ENCODE measurements at places on chromosomes 1 and 21. TPM values are rescaled to one million over a fixed set of nuclear protein-coding genes. Genes with fewer than 3 reads are reported as not detected.
A peak's percentile ranks its signal among the peaks of the same experiment; 100 is the strongest.

Gene UBXN10
- total RNA-seq = not detected

Gene LCE1E
- not detected for total RNA-seq

Gene NTNG1
- not detected for total RNA-seq

Gene MARK1
- 6.0 TPM for total RNA-seq

Gene RIPK4
- not detected for total RNA-seq

Gene PLOD1
- 260 TPM for total RNA-seq

Gene LCE3D
- not detected for total RNA-seq

DNA sequence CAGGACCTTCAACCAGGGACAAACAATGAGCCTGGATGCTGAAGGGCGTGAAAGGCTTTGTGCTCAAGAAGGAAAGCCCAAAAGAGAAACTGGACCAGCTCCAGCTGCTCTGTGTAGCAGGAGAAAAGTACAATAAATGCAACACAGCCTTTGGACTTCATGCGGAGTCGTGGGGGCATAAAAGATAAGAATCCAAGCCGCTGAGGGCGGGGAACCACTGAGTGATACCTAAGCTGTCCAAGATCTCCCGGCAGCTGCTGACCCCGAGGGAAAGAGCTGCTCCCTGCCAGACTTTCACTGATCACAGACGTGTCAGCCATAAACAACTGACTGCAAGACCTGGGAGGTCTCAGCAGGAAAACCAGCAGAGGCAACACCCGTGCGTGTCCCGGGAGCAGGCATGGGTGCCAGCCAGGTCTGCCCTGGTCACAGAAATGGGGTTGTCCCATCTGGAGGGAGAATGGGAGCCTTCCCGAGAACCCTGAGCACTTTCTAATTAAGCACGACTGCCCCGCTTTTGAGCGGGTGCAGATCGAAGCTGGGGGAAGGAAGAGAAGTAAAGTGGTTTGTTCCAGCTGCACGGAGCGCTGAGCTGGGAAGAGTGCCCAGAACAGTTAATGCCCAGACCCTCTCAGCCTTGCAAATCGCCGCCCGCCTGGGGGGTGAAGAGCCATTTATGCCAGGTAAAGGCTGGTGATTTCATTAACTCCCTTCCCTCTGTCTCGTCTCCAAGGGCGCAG lies 68.3 kb upstream of the TARDBP start:
- peak; percentile 55 for DNase-seq

GRCh38 chr1:241171991-241172390 lies 185.0 kb downstream of the RGS7 start:
- DNase-seq = no peak

- DNase-seq = no peak
Observed at GRCh38 chr1:211813590-211813989, 17.0 kb downstream of the LPGAT1 start.

- DNase-seq = no peak
Observed at GRCh38 chr1:47323599-47324031, 9.7 kb upstream of the STIL start.

DNA sequence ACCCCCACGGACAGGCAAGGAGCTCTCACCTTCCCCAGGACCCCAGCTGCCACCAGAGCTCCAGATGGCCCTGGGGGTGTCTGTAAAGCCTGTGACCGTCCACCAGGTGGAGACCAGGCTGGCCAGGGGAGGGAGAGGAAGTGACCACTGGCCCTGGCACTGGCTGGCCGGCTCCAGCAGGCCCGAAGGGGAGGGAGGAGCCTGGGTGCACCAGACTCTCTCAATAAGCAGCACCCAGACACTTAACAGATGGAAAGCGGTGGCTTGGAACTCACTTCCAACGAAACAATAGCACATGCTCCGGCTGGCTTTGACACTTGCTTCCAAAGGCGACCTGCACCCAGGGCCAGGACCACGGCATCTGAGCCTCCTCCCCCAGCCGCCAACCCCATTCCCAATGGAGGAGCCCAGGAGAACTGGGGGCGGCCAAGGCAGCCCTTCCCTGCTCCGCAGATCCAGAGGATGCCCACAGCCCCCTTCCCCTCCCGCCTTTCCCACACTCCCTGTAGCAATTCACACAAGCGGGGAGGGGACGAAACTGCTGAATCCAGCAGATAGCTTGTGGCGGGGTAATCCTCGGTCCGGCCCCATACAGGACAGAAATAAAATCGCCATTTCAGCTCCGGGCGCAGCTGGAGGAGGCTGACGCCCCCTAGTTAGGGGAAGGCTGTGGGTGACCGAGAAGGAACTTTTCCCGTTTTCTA lies 742 bp upstream of the PDE9A start:
- DNase-seq = peak; percentile 52

DNA sequence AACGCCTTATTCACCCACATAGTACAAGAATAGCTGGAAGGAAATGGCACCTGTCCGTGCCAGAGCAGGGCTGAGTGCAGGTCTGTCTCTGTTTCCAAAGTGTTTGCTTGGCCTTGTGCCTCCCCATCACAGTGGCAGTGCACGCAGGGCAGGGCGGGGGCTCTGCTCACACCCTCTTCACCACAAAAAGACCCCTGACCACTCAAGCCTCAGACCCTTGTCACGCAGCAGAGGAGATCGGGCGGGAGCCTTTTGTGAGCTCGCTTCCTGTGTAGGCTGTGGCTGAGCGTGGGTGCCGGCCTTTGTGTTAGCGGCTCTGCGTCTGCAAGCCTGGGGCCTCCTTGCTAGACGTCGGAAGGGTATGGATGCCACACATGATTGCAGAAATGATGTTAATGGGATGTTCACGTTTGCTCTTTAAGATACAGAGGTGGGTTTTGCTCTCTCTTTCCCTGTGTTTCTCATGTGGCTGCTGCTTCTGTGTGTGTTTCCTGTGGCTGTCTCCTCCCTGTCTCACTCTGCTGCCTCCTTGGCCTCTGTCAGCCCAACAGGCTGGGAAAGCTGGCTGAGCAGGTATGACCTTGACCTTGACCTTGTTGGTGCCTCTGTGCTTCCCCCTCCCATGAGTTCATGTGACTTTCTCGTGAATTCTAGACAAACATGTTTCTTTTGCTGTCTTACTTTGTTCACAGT lies 45.4 kb downstream of the S100B start:
- DNase-seq = peak; percentile 58

DNA sequence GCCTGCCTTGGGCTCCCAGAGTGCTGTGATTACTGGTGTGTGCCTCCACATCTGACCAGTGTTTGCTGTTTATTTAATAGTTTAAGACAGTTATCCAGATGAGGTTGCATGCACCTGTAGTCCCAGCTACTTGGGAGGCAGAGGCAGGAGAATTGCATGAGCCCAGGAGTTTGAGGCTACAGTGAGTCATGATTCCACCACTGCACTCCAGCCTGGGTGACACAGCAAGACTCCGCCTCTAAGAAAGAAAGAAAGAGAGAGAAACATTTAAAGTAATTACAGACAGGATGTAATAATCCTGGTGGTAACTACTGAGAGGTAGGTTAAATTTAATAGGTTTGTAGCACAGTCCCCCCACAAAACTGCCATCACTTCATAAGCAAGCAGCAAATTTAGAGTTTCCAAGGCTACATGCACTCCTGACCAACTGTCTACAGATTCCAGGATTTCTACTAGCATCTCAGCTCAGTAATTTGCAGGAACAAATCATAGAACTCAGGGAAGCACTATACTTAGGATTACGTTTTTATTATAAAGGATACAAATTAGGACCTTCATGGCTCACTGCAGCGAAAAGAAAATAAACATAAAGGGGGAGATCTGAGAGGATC lies 89.6 kb downstream of the PKN2 start:
- DNase-seq = no peak

DNA sequence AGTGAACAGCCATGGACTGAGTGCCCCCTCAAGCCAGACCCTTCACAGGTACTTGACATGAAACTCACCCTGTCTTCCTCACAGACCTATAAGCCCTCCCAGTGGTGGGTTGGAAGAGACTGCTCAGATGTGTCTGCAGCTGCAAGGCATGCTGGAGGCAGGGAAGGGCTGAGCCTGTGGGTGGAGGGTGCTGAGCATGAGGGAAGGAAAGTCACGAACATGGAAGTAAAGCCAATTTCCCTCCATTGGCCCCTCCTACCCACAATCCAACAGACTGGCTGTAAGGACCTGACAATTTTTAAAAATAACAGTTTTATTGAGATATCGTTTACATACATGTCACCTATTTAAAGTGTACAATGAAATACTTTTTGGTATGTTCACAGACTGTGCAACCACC lies 44.1 kb downstream of the RCSD1 start:
- DNase-seq = no peak

GRCh38 chr1:23759277-23759676 lies 16.0 kb downstream of the ELOA start:
- no peak for DNase-seq

DNA sequence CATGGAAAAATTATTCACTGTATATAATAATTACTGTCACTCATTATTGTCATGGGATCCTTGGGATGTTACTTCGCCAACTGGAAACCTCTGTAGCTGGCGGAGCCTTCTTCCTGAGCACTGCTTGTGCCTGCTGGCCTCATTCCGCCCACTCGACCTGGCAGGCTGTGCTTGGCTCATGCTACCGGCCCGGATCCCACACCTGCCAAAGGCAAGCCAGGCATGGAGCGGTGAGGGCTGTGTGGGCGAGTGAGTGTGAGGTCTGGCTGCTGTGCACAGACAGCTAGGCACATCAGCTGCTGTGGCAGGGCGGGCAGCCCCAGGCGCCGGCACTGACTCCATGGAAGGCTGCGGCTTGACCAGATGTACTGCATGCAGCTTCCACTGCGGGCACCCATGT lies 78.4 kb downstream of the DISP1 start:
- no peak for DNase-seq

DNA sequence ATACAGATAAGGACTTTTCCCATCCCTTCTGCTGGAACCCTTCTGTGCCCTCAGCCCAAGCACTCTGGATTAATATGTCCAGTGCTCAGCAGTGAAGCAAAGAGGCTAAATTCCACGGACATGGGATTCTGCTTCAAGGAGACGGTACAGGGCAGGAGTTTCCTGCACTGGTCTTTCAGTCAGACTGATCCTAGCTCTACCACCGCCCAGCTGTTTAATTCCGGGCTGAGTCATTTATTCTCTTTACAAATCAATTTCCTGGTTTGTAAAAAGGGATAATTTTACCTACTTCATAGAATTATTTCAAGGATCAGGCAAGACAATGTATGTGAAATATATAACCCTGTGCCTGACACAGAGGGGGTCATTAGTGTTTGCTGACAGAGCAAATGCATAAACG lies 41.6 kb upstream of the NRDC start:
- DNase-seq = peak; percentile 17

DNA sequence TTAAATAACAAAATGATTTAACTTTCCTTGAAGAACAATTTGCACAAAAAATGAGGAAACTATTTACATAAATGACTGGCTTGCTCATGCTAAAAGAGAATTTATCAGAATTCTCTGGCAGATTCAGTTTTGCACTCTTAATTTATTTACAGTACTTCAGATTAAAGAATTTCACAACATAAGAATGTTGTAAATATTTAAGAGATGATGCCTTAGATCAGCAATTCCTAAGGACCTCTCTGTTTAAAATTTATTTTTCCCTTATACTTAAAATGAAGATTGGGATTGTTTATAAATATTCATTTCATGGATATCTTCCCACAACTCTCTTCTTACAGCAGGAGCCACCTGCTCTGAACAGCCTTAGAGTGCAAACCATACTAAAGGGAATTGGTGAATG lies 120.8 kb downstream of the OLFM3 start:
- DNase-seq = no peak

GRCh38 chr1:183472488-183473216 lies at the start of gene SMG7:
Gene SMG7, plus strand, starts transcription at chr1:183472499. Its CDS starts 122 bp downstream, at chr1:183472621.
- no peak for DNase-seq

DNA sequence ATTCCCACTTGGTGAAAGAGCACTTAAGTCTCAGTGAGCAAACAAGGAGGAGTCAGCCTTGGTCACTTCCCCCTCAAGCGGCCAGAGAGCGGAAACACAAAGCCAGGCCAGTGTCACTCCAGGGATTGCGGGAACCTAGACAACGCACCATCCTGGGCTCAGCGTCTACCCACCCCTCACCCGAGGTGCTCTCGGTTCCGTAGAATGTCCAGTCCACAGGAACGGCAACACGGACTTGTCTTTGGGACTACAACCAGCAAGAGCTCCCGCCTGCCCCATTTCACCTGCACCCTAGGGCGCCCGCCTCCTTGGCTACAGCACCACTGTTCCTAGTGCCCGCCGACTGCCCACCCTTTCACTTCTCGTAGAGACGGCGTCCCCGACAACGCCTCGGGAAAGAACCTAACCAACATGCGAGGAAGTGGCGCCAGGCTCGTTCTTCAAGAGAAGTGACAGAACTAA lies 509 bp downstream of the GDAP2 start:
- peak; percentile 70 for DNase-seq

- no peak for DNase-seq
Observed at GRCh38 chr1:230957580-230957989, 21.1 kb downstream of the TTC13 start.

DNA sequence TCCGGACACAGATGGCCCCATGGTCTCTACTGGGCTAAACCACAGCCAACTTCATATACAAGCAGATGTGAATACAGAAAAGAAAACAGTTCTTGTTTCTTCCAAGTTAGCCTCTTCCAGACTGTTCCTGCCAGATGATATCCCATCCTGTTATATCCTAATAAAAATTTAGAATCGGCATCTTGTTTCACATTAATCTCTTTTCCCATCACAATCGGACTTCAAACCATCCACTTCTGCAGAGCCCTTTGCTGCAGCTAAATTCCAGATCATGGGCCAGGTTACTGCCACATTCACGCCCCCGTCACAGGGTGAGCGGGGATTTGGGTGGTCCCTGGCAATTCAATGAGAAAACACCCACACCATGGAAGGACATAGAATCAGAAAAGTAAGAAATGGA lies 57.2 kb downstream of the NPHP4 start:
- DNase-seq = no peak

- DNase-seq = no peak
Observed at GRCh38 chr21:43308101-43308814, 118.7 kb downstream of the SIK1 start.

GRCh38 chr1:165454091-165454610 lies 9.2 kb upstream of the RXRG start:
- DNase-seq = no peak

DNA sequence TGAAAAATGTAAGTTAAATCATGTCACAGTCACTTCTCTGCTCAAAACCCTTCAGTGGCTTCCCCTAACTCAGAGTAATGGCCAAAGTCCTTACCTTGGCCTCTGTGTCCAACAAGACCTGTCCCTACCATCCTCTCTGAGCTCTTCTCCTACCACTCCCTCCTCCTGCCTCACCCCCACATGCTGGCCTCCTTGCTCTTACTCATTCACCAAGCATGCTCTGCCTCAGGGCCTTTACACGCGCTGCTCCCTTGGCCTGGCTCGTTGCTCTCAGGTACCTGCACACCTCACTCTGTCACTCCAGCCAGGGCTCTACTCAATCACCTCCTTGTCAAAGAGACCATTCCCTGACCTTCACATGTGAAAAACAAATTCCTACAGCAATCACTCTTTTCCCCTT lies 54.2 kb downstream of the SEC16B start:
- DNase-seq = no peak

GRCh38 chr1:12185036-12185917 lies 18.5 kb downstream of the TNFRSF1B start:
- peak; percentile 42 for DNase-seq

DNA sequence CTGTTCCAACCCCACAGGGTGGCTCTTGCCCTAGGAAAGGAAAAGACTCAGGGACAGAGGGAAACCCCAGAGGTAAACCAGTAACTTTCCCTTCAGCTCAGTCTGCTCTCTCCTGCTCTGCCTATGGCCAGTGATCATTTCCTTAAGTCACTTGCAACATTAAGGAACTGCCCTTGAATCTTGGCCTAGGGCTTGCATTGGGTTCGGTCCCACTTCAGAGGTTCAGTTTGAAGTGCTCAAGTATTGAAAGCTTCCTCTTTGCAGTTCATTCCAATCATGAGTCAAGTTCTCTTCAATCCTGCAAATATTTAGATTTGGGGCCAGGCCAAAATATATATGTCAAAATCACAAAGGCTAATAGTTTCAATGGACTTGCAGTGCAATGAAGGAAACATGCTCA lies 97.7 kb upstream of the IRF2BP2 start:
- DNase-seq = peak; percentile 30
